ENCODE measurements at places on chromosomes 1 and 21. TPM values are rescaled to one million over a fixed set of nuclear protein-coding genes. Genes with fewer than 3 reads are reported as not detected.

The SPATA46 gene
- total RNA-seq, result not detected

The PROX1 gene
- 0.32 TPM for total RNA-seq

The CDC42 gene
- total RNA-seq, result 655 TPM

The RIPPLY3 gene
- not detected for total RNA-seq

The RCAN1 gene
- total RNA-seq, result 29.5 TPM

The IL19 gene
- total RNA-seq, result not detected

The DENND2D gene
- 2.3 TPM for total RNA-seq

The TOR1AIP2 gene
- 70.5 TPM for total RNA-seq

The OR2G6 gene
- not detected for total RNA-seq

The BCAN gene
- total RNA-seq, result 0.15 TPM
